ENCODE measurements at places on chromosomes 12 and 14.

- H3K36me3 ChIP-seq = peaks cover 3% of the 10 kb centered on the region
- no peak overlapping the region for H3K4me3 ChIP-seq
- no peak overlapping the region for H3K27ac ChIP-seq
- no peaks in the 10 kb centered on the region for H3K4me1 ChIP-seq
- DNase-seq = no peak
These were observed 15.0 kb downstream of the ZFYVE21 start for GRCh38 chr14:103730490-103731035.

- H3K4me1 ChIP-seq = peaks cover 17% of the 10 kb centered on the region
- no peak for DNase-seq
- no peaks in the 10 kb centered on the region for H3K27me3 ChIP-seq
- no peak overlapping the region for H3K4me3 ChIP-seq
These were observed 2.6 kb upstream of the POC1B start for GRCh38 chr12:89528434-89528833.

GRCh38 chr12:3220382-3221321 is 143.5 kb downstream of the TSPAN9 start:
- no peak overlapping the region for H3K4me3 ChIP-seq
- H3K4me1 ChIP-seq = peaks cover 28% of the 10 kb centered on the region

- no peaks in the 10 kb centered on the region for H3K27me3 ChIP-seq
- peak overlapping the region; percentile 74 for H3K27ac ChIP-seq
- peaks cover 20% of the 10 kb centered on the region for H3K4me1 ChIP-seq
- no peaks in the 10 kb centered on the region for H3K36me3 ChIP-seq
These were observed 7.9 kb upstream of the NYNRIN start for GRCh38 chr14:24390701-24391468.

- H3K4me1 ChIP-seq = no peaks in the 10 kb centered on the region
- H3K36me3 ChIP-seq = no peaks in the 10 kb centered on the region
- H3K27me3 ChIP-seq = no peaks in the 10 kb centered on the region
- H3K4me3 ChIP-seq = no peak overlapping the region
- no peak for DNase-seq
These were observed 171.6 kb downstream of the FBXL14 start for GRCh38 chr12:1422604-1423315.

GRCh38 chr14:22896760-22897159 is 13.7 kb downstream of the REM2 start:
- peaks cover 22% of the 10 kb centered on the region for H3K4me1 ChIP-seq
- no peak for DNase-seq
- no peak overlapping the region for H3K27ac ChIP-seq
- H3K27me3 ChIP-seq = no peaks in the 10 kb centered on the region

DNA sequence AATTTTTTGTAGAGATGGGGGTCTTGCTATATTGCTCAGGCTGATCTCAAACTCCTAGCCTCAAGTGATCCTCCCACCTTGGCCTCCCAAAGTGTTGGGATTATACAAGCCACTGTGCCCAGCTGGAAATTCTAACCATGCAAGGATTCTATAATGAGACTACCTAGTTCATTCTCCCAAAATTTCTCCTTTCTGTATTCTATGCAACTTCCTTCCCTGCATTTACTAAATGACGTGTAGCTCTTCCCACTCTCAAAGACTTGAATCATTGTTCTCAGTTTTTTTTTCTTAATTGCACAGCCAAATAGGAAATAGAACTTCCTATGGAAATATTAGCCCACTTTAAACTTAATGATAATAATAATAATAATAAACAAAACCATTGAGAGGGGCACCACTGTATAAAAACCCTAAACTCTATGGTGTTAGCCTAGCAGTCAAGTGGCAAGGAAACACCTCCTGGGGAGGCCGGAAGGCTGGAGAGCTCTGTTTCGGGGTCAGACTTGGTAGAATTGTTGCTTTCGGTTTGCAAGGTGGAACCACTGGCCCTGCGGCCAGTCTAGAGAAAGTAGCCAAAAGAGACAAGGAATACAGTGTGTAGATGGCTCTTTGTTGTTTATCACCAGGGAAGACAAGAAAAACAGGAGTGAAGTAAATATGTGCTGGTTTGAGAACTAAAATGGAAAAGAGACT is 40.0 kb upstream of the TESC start:
- H3K27ac ChIP-seq = no peak overlapping the region
- DNase-seq = no peak
- no peaks in the 10 kb centered on the region for H3K36me3 ChIP-seq
- no peaks in the 10 kb centered on the region for H3K27me3 ChIP-seq
- H3K4me1 ChIP-seq = no peaks in the 10 kb centered on the region

DNA sequence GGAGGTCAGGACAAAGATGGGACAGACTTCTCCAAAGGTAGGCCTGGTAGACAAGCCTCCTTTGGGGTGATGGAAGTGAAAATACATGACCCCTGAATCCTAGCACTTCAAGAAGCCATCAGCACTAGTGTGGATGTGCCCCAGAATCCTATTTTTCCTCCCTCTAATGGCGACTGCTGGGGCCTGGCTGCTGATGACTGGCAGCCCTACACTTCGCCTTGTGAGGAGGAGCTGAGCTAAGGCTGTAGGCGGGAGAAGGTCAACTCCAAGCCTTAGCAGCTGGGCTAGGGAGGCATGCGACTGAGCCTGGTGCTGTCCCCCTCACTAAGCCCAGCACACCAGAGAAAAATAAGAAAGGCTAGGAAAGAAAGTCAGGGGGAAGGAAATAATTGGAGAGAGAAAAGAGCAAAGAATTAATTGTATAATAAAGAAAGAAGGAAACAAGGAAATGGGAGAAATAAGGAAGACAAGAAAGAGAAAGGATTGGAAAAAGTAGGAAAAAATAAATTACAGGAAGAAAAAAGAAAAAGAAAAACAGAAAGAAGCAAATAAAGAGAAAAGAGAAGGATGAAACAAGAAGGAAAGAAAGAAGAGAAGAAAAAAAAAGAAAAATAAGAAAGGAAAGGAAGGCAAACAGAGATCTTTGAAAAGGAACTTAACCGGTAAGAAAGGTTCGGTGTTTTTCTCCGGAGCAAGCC is 4.7 kb upstream of the HOXC10 start:
- no peaks in the 10 kb centered on the region for H3K27me3 ChIP-seq
- H3K4me1 ChIP-seq = peaks cover 4% of the 10 kb centered on the region
- no peak overlapping the region for H3K4me3 ChIP-seq

DNA sequence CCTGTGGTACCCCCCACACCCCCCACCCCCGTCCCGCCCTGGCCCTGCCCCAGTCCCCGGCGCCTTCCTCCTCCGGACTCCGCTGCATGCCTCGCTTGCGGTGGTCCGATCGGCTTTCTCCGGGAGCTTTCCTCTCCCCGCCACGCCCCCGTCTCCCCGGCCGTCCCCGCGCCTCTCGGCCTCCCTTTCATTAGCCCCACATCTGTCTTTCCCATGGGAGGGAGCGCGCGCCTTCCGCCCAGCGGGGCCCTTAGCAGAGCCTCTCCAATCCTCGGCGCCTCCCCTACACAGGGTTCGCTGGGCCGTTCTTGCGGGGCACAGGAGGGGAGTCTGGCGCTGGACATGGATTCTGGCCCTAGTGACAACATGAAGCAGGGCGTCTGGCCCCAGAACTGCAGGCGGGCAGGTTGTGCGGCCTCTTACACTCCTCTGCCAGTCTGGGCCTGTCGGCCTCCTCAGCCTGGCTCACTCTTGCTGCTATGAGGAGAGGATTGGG is 1.5 kb upstream of the EFS start:
- no peak overlapping the region for H3K4me3 ChIP-seq
- 0 out of 2 replicates have a peak, but pooled peaks cover 3% of the 10 kb centered on the region for H3K27me3 ChIP-seq
- no peak for DNase-seq
- H3K36me3 ChIP-seq = no peaks in the 10 kb centered on the region

GRCh38 chr14:98931911-98932310 is 340.1 kb downstream of the BCL11B start:
- H3K4me3 ChIP-seq = no peak overlapping the region
- peaks cover 17% of the 10 kb centered on the region for H3K27me3 ChIP-seq
- no peak for DNase-seq
- H3K36me3 ChIP-seq = no peaks in the 10 kb centered on the region
- H3K27ac ChIP-seq = no peak overlapping the region
